ENCODE measurements at places on chromosomes 3 and 15.

DNA sequence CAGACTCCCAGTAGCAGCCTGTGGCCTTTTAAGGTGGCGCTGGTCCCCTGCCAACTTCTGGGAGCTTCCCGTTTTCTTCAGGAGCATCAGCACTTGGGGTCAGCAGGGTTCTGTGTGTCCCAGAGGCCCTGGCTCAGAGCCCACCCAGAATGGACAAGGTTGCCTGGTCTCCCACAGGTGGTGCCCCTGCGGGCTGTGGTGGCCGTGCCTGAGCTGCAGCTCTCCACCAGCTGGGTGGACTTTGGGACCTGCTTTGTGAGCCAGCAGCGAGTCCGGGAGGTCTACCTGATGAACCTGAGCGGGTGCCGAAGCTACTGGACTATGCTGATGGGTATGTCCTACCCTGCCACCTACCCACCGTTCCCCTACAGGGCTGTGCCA lies 15.5 kb downstream of the ACAA1 start:
- DNase-seq = no peak

- DNase-seq = no peak
Measured at GRCh38 chr3:128273109-128273840, 120.0 kb downstream of the EEFSEC start.

DNA sequence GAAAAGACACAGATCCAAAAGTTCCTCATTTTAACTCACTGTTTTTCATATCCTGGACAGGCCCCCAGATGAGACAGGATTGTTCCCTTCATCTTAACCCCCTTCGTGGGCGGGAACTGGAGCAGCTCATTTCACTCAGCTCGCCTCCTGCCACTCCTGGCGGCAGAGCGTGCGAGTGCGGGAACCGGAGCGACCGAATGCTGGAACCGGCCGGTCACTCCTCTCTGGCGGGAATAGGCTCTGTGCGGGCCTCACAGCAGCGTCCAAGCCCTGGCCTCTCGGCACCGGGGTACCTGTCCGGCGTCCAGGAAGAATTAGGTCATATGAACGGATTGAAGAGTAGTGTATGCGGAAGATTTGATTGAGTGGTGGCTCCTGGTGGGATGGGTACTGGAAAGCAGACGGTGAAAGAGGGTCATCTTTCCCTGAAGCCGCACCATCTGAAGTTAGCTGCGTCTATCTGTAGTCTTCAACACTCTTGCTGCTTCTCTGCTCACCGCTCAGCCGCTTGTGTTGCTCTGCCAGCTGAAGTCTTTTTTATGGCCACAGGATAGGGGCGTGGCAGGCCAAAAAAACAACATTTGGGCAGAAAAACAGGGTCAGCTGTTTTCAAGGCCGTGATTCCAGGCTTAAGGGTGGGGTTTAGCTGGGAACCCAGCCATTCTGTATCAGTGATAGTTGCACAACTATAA lies 42.3 kb upstream of the FXR1 start:
- no peak for DNase-seq

- DNase-seq = no peak
Measured at GRCh38 chr15:96325541-96326327, 4.8 kb upstream of the NR2F2 start.

GRCh38 chr15:62799037-62799436 lies 243.5 kb upstream of the TPM1 start:
- no peak for DNase-seq

- no peak for DNase-seq
Measured at GRCh38 chr3:117688583-117688982, 979.0 kb downstream of the TUSC7 start.

DNA sequence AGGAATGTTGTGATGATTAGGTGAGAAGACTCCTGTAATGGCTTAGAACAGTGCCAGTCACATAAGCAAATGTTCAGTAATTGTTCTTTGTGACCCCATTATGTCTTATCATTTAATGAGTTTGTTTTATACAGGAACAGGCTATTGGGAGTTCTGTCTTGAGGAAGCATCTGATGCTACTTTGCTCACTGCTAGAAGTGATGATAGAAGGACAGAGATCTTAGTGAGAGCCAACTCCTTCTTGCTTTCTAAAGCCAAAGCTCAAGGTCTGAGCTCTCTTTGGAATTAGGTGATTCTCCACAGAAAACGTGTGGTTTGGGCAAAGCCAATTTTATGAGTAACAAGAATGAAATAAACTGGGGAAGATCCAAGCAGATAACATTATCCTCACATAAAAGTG lies 214.8 kb downstream of the LRTM1 start:
- DNase-seq = no peak

Data from inflammatory macrophage treated with lipopolysaccharide for 4 hours (primary cell).